ENCODE measurements at places on chromosomes 1 and 21. TPM values are rescaled to one million over a fixed set of nuclear protein-coding genes. Genes with fewer than 3 reads are reported as not detected.

DNA sequence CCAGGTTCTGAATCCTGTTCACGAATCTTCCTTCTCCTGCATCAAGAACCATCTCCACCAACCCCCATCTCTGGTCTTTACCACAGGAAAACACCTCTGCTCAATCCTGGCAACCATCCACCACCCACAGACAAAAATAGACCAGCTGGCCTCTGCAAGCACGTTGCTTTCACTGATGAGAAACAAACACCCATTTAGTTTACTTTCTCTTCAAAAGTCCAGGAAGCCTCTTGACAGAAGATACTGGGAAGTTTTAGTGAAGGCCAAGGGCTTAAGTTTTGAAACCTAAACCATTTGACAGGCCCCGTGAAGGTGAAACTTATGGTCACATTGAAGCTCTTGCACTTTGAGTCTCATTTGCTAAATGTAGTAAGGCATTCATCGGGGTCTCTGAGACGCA lies 122.6 kb upstream of the PPP2R5A start:
- no peak for DNase-seq

DNA sequence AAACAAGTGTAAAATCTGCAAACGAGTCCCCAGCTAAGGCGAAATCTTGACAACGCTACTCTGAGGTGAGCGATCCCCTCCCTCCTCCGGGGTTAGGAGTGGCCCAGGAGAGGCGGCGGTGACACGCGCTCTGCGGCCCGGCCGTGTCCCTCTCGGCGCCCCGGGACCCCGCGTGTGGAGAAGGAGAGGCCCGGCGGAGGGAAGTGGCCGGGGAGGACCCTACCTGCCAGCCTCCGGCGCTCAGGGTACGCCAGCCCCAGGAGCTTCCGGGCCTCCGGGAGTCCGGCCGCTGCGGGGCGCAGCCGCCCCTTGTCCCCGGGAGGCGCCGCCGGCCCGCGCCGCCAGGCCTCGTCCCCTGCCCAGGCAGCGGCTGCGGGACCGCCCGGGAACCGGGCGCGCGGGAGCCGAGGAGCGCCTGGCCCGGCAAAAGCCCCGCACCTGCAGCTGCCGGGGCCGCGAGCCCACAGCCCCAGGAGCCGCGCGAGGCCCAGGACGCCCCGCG lies 543 bp downstream of the ABCB10 start:
- DNase-seq = peak; percentile 14

DNA sequence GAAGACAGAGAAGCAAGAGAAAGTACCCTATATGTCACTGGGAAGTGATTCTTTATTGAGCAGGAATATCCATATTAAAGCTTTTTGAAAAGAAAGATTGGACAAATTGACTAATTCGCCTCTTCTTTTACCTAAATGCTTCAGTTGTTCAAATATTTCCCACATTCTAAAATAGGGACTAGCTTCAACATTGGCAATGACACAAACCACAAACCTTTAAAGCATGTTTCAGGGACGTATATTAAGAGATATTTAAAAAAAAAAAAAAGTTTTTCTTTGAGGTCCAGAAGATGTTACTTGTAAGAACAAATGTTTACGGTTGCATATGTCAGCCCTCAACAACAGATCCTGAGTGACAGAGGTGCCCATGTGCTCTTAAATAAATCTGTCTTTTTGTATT lies 235.0 kb upstream of the NFIA start:
- DNase-seq = no peak

- no peak for DNase-seq
These were observed 49.1 kb downstream of the DDX20 start for GRCh38 chr1:111804776-111805175.

- no peak for DNase-seq
These were observed 34.7 kb downstream of the TUFT1 start for GRCh38 chr1:151574575-151575529.

- DNase-seq = no peak
These were observed 77.4 kb downstream of the NPHP4 start for GRCh38 chr1:5914676-5915365.

GRCh38 chr1:173715538-173715844 lies 710 bp downstream of the KLHL20 start:
- DNase-seq = no peak

DNA sequence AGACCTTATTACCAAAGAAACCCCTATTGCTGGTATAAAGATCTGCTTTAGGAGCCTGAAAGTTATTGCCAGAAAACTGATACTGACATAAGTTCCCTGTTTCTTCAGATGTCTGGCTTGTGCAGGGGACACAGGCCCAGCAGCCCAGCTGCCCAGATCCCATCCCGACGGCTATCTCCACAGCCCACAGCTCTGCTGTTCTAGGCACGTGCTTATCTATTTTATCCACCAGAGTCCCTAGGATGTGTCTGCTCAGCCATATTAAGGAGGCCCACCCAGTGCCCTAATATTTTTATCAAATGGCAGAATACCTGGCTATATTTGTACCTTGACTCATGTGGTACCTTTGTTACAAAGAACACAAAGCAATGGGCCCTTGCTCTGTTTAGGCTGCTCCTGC lies 58.9 kb downstream of the DDX20 start:
- DNase-seq = no peak

DNA sequence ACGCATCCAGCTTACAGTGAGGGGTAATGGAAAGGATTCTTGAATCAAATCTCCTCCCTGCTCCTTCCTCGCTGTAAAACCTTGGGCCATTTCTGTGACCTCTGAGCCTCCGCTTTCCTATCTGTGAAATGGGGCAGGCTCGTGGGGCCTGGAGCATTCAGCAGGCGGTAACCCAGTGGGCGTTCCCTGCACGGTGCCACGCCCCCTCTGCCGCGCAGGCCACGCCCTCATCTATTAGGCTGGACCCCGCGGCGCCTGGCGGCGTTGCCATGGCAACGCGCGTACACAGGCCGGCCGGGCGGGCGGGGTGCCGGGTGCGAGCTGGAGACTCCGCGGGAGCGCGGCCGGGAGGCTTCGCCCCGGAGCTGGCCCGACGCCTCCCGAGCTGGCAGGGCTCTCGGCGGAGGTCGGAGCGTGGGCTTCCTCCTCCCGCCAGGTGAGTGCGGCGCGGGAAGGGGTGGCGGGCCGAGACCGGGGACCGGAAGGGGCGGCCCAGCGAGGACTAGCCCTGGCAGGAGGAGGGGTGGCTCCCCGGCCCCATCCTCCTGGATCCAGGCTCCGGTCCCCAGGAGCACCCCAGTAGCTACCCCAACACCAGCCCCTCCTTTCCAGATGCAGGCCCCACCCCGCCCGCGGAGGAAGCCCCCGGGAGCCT lies at the start of gene FHAD1:
Gene FHAD1 (plus strand): TSS at position 264 of the 655 bp plus-strand sequence. CDS start 4,562 bp downstream, outside the sequence.
- DNase-seq = no peak

- DNase-seq = no peak
These were observed 403 bp downstream of the MXRA8 start for GRCh38 chr1:1357871-1358432.

DNA sequence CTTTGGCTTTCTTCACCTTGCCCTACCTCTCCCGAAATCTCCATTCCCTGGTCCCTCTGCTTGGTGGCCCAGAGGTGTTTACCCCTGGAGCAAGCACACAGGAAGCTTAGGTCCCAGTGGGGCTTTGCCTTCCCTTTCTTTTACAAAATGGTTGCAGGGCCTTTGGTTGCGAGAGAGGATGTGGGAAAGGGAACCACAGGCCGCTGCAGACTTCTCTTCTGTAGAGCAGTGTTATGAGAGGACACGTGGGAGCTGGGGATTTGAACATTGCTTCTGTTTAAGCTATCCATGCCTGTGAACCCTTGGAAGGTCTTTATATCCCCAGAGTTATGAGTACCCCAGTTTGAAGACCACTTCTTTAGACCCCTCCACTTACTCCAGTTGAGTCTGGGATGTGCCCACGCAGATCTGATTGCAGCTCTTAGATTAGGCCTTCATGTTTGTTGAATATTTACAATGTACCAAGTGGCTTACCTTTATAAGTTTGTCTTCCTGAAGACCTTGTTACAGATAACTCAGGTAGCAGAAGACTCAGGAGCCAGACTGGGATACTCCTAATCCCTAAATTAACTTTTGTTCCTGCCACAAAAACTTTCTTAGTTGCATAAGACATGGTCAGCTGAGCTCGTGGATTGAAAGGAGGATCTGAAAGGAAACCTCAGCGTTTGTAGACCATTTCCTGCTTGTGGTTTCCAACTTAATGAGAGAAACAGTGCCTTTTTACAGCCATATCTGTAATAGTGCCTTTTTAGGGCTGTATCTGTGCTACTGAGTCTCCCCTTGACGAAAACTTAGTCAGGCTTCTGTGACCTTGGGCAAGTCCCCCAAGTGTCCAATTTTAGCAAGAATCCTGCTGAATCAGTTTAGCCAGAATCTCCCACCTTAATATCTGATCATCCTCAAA lies 21.9 kb upstream of the IVNS1ABP start:
- peak; percentile 62 for DNase-seq

DNA sequence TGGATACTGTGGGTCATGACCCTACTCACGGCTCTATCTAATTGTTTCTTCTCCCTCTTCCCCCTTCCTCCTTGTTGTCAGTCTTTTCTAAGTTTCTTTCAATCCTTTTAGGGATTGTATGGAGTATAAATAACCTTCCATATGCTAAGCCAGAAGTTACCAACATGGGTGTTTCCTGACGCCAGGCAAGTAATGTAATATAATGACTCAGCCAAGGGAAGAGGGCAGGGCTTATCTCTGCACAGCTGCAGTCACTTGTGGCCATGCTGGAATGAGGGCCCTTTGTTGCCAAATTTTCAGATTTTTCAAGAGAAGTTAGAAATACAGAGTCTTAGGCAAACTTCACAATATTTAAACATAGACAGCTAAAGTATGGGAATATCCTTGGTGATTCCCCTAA lies 194.6 kb downstream of the ST6GALNAC3 start:
- no peak for DNase-seq

- DNase-seq = no peak
These were observed 210.2 kb upstream of the MAP1LC3C start for GRCh38 chr1:242209063-242209462.

- DNase-seq = no peak
These were observed 27.7 kb downstream of the STYXL2 start for GRCh38 chr1:167121375-167122120.

DNA sequence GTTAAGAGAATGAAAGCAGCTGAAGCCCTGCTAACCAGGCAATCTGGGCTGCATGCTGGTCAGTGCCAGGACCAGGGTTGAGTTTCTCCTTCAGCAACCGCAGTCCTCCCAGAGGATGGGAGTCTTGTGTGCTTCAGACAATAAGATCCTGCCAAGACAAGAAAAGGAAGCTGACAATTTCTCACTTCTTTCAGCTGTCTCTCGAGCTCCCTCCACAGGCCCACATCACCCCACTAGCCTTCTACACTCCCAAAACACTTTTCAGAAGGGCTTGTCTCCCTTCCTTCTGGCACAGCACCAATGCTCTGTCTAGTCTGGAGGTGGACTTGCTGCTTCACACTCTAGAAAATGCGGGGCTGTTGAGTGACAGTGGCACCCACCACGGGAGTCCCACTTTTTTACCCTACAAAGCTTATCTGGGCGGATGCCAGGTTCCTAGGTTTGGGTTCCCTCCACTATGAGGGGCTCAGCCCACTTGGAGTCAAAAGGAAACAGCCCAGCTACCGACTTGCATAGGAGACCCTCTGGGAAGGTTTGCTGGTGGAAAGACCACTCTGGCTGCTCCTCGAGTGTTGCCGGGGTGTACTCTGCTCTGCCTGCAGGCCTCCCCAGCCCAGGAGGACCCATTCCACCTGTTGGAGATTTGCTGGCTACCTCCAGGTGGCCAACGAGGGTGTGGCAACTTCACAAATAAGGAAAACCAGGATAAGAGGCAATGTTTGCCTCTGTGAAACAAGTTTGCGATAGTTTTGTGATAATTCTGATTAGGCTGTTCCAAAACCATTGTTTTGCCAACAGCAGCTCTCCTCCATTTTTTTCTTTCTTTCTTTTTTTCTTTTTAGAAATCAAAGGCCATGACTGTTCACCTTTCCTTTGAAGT lies 68.9 kb downstream of the TENT5C start:
- DNase-seq = no peak

GRCh38 chr1:21216835-21217811 lies 40.4 kb upstream of the EIF4G3 start:
- peak; percentile 31 for DNase-seq

NBPF12 gene
- 11.8 TPM for polyA plus RNA-seq

FCRLB gene
- 0.84 TPM for polyA plus RNA-seq

REG4 gene
- polyA plus RNA-seq = 1.2 TPM

ANKRD13C gene
- polyA plus RNA-seq = 18.6 TPM

HSD3B2 gene
- 0.80 TPM for polyA plus RNA-seq

All from thymus (tissue), 14 donors.